ENCODE measurements at places on chromosomes 12 and 14.

DNA sequence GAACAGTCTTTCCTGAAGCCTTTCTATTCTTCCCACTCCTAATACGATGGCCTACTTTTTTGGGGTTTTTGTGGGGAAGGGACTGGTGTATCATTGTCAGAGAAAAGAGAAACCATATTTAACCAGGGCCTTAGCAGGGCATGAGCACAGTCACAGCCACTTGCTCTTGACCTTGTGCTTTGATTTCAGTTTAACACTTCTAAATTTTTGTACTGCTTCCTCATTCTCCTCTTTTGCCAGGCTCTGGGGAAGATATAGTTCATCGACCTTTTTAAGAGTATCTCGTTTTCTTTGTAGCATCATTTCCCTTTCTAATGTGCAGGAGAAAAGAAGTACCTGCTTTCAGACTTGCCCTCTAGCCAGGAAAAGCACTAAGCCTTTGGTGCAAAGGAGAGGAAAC lies 2.2 kb downstream of the ZBTB1 start:
- H3K27ac ChIP-seq: peak overlapping the region; percentile 95
- DNase-seq: no peak
- no peaks in the 10 kb centered on the region for H3K36me3 ChIP-seq
- H3K4me3 ChIP-seq: peak overlapping the region; percentile 84

DNA sequence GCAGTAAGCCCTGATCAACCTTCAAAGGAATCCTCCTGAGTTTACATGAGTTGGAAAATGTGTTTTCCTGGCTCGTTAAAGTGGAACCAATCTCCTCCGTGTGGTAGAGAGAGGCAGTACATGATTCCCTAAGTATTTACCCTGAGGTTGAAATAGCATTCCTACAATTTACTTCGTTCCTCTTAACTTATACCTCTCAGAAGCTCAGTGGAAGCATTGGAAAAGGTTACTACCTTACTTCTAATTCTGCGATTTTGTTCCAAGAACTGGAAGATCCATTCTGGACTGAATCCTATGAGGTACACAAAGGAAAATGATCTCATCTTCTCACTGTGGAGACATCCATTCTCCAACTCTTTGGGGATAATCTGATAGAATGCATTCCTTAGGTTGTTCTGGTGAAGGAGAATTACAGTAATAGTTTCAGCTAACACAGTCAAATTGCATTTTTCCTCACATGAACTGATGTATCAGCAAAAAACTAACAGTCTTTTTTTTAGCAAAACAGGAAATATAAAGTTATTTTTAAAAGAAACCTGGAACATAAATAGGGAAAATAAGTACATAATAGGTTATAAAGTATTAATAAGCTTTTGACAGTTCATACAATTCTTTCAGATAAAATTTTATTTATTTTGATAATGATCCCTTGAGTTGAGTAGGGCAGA lies 475.6 kb downstream of the PDZRN4 start:
- H3K4me1 ChIP-seq: no peaks in the 10 kb centered on the region
- no peak overlapping the region for H3K4me3 ChIP-seq
- no peak for DNase-seq
- no peaks in the 10 kb centered on the region for H3K27me3 ChIP-seq
- H3K36me3 ChIP-seq: no peaks in the 10 kb centered on the region

DNA sequence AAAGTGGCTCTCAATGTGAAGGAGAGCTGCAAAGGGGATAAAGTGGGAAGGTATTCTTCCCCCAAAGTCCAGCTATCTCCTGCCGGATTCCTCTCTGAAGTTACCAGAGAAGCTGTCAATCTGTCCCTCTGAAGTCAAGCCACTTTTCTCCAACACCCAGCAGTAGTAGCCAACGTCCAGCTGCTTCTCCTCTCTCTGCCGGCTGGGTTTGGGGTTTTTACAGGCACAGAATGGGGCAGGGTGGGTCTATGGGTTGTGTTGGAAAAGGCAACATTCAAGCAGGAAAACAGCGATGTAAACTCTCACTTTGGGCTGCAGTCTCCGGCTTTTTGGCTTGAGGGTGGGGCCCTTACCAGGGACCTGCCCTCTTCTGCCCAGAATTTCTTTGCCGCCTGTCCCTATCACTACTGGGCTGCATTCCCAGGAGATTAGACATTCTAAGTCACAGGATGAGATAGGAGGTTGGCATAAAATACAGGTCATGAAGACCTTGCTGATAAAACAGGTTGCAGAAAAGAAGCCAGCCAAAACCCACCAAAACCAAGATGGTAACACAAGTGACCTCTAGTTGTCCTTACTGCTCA lies 16.3 kb downstream of the CAPZA3 start:
- H3K36me3 ChIP-seq: no peaks in the 10 kb centered on the region
- peaks cover 39% of the 10 kb centered on the region for H3K4me1 ChIP-seq
- no peak overlapping the region for H3K27ac ChIP-seq
- DNase-seq: no peak
- H3K27me3 ChIP-seq: no peaks in the 10 kb centered on the region

- no peaks in the 10 kb centered on the region for H3K27me3 ChIP-seq
- no peaks in the 10 kb centered on the region for H3K4me1 ChIP-seq
- H3K36me3 ChIP-seq: peaks cover 45% of the 10 kb centered on the region
- no peak overlapping the region for H3K27ac ChIP-seq
- DNase-seq: no peak
These were observed 66.1 kb downstream of the FRMD6 start for GRCh38 chr14:51717766-51718165.

GRCh38 chr12:27297566-27297965 lies 35.1 kb upstream of the BMAL2 start:
- no peak overlapping the region for H3K4me3 ChIP-seq
- no peaks in the 10 kb centered on the region for H3K27me3 ChIP-seq
- peak overlapping the region; percentile 13 for H3K27ac ChIP-seq
- peaks cover 29% of the 10 kb centered on the region for H3K4me1 ChIP-seq

- H3K27me3 ChIP-seq: no peaks in the 10 kb centered on the region
- no peak overlapping the region for H3K4me3 ChIP-seq
These were observed 159.2 kb downstream of the GCH1 start for GRCh38 chr14:54743382-54743781.

DNA sequence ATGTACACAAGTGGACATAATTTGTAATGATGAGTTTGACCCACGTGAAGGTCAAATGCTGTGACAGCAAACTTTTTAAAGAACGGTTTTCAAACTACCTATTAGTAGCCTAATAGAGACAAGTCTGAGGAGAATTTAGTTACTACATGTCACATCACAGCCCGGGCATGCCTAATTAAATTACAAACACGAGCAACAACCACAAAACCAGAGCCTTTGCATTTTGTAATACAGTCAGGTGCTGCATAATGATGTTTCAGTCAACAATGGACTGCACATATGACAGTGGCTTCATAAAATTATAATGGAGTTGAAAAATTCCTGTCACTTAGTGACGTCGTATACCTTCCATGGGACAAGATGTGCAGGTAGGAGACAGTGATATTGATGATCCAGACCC lies 274.5 kb downstream of the DACT1 start:
- H3K4me3 ChIP-seq: no peak overlapping the region
- no peaks in the 10 kb centered on the region for H3K27me3 ChIP-seq
- no peaks in the 10 kb centered on the region for H3K36me3 ChIP-seq
- no peak overlapping the region for H3K27ac ChIP-seq

DNA sequence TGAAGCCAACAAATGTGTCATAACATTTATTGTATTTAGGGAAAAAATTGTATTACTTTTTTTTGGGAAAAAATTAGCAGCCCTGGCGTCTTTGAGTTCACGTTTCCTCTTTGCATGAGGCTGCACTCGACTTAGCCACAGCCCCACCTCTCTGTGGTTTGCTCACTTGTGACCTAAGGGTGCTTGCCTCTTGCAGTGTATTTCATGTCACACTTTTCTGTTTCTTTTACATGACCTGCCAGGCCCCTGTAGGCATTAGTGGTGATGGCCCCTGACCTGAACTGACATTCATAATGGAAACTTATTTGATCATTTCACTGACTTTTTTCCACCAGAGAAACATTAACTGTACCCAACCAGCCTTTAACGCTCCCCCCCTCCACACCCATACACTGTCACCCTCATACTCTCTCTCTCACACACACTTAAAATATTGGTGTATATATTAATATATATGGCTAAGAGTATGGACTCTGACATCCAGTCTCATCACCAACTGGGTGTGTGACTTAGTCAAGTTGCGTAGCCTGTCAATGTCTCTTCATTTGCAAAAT lies 122.9 kb downstream of the PRKCH start:
- H3K4me3 ChIP-seq: no peak overlapping the region
- H3K27me3 ChIP-seq: no peaks in the 10 kb centered on the region
- peaks cover 2% of the 10 kb centered on the region for H3K4me1 ChIP-seq
- no peak overlapping the region for H3K27ac ChIP-seq
